ENCODE measurements at places on chromosomes 3 and 15.

DNA sequence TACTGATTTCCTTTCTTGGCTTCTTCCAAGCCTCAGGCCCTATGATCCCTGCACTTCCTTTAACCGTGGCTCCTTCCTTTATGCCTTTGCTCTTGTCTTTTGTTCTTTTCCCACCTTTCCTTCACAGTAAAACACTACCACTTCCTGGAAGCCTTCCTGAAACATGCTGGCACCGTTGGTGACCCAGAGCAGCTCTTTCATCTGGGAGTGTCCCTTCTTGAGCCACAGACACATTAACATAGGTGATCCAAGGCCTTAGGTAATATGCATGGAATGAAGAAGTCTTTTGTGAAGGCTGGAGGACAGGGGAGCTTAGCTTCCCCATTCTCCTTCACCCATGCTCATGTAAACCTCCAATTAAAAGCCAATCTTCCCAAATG is 39.4 kb downstream of the AMOTL2 start:
- no peak for DNase-seq

DNA sequence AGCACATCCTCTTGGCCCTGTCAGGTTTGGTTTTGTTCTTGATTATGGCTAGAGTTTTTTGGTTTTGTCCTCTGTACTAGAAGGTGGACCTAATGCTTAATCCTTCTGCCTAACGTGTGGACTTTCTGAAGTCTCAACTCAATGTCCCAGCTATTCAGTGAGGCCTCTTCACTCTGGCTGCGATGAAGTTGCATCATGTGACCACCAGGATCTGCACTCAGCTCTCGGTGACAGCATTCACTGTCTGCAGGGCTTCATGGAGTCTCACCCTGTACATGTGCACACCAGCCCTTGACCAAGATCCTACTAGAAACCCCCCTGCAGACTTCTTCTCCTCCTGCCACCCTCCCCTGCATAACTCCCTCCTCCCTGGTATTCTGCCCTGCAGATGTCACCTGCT is 38.7 kb upstream of the HRH1 start:
- DNase-seq: no peak

GRCh38 chr15:84910928-84911623 is 26.6 kb downstream of the SLC28A1 start:
- no peak for DNase-seq

DNA sequence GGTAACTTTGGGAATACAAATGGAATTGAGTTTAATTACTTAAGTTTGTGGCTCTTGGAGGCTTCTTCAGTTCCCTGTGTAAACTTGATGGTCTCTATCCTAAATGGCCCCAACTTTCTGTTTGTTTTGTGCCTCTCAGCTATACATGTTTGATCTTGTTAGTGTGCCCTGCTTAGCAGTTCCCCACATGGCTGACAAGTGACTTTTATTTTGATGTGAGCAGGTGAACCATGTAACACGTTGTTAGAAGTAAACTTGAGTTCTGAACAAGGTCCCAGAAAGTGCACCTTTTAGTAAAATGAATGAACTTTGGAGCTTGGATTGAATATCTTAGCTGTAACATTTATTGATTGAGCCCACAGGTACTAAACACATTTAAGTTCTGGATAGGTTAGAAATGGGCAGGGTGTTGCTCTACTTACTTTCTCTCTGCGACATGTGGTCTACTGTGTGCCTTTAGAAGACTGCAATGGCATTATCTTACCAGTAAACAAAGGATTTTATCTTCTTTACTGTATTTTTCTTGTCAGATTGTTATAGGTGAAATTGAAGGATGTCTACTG is 4.5 kb downstream of the LSM3 start:
- no peak for DNase-seq

DNA sequence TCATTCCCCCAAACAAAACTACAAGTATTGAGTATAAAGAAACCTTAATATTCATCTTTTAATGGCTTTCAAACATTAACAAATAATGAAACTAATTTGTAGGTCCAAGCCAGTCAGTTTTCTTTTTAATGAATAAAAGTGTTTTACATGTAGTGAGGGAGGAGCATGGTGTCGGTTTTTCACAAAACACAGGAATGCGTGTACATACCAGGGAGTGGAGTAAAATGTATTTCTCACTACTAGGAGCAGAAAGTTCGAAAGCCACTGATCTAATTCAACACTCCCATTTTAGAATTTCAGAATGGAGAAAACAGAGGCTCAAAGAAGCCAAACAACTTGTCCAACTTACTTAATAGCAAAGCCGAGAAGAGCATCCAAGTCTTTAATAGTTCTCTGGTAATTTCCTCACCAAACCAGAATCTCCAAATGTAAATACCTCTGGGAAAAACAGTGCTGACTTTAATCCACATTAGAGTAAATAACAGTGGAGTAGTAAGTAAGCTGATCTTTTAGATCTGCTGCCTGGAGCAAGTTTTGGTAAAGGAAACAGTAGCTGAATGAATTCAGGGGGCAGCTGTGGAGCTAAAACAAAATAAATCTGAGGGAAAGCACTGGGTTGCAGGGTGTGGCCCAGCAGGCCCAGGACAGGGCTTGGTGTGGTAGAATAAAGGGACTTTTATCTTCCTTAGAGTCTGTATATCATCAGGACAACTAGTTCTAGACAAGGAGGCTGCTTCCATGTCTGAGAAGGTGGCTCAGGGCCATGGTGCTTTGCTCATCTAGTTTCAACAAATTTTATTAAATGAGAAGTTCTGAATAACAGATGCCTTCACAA is 7.9 kb downstream of the ANP32A start:
- DNase-seq: no peak

DNA sequence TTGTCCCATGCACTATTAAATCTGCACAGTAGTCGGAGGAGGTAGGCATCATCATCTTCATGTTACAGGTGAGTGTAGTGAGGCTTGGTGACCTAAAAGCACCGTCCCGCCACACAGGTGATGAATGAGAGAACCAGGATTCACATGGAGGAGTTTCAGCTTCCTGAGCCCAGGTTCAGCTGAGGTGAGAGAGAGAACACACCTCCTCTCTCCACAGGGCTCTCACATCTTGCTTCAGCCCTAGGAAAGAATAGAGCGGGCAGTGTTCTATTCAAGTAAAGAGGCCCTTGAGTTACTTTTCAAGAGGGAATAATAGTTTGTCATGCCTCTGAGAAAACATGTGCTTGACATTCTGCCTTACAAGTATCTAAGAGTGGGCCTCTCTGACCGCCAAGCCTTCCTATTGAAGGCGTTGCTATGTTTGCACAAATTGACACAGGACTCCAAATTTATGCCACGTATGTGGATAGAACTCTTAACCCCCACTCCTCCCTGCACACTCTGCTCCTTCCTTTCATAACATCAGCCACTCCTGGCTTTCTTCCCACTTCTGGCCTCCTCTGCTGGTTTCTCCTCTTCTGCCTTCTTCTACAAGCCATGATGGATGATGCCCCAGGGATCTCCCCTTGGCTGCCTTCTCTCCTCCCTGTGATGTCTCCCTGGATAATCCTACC is 138.3 kb upstream of the ABHD17C start:
- no peak for DNase-seq

Measured in cerebellum (tissue), 4 donors.